ENCODE measurements at places on chromosomes 5 and 9.

GRCh38 chr5:36870399-36871040, 6.0 kb upstream of the NIPBL start:
- DNase-seq: peak; percentile 88

- no peak for DNase-seq
Observed at GRCh38 chr5:145471831-145472612, 363.1 kb downstream of the PRELID2 start.

DNA sequence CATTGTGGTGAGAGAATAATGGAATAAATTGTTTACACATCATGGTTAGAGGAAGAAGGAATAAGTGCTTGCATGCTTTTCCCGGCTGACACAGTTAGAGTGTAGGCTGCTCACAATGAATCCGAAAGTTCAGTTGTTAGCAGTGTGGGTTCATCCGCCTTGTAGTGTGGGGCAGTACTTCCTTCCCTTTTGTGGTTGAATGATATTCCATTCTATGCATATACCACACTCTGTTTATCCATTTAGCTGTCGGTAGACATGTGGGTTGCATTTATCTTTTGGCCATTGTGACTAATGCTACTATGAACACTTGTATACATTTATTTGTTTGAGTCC, 84.0 kb downstream of the COL5A1 start:
- DNase-seq: no peak

GRCh38 chr5:176794509-176794908, 15.8 kb upstream of the UNC5A start:
- DNase-seq: no peak

DNA sequence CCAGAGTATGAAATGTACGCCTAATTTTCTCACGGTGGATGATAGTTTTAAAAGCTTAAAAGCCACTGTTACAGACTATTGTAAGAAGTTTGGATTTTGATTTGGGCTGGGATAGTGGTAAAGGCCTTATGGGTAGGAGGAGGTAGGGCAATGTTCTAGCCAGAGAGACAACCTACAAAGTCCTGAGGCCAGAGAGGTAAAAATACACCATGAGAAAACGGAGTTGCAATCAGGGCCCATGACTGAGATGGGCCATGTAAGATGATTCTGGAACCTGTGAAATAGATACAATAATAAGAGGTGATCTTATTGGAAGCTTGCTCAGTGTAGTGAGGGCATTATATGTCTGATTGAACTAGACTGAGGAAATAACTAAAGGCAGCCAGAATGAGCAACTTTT, 188.8 kb downstream of the RFX3 start:
- no peak for DNase-seq

DNA sequence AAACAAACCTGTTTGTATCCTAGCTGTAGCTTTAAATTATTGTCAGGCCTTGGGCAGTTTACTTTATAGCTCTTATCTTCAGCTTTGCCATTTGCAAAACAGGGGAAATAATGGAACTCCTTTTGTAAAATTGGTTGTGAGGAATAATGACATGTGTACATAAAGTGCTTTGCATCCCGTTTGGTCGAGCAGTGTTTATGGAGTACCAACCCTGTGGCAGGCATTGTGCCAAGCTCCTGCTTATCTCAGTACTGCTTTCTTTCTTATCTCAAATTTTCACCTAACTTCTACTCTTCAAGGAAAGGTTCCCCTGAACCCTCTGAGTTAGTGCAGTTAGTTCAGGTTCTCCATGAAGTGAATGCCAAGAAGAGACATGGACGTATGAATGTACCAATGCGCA, 9.4 kb upstream of the TENT2 start:
- DNase-seq: peak; percentile 23

DNA sequence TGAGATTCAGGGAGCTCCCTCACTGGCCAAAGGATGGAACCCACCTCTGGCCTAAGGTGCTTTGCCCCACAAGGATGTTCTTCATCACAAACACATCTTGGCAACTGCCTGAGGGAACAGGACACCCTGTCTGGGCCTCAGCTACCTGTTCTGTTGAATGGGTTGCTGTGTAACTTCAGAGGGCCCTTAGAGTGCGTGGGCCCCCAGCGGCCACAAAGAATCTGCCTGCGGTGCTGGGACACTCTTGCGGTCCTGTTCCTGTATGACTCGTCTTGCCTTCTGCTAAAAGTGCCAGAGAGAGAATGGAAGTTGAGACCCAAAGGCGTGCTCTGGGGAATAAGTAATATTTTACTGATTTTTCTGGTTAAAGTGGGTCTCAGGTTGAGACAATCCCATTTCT, 14.1 kb upstream of the RPL26L1 start:
- no peak for DNase-seq

DNA sequence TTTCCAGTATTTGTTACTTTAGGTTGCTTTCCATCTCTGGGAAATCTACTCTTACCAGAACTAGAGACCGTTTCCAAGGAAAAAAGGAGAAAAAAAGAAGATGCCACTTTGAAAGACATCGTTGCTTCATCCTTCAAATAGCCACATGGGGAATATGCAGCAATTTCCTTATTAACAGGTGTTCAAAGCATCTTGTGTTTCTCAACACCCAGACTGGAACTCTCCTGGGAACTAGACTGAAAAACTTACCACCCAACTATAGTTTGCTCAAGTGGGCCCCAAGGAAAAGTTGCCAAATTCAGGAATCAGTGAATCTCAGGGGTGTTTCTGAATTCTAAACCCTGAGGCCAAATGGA, 80.0 kb upstream of the JAK2 start:
- no peak for DNase-seq

- DNase-seq: no peak
Observed at GRCh38 chr5:88687373-88687911, 195.5 kb downstream of the MEF2C start.

DNA sequence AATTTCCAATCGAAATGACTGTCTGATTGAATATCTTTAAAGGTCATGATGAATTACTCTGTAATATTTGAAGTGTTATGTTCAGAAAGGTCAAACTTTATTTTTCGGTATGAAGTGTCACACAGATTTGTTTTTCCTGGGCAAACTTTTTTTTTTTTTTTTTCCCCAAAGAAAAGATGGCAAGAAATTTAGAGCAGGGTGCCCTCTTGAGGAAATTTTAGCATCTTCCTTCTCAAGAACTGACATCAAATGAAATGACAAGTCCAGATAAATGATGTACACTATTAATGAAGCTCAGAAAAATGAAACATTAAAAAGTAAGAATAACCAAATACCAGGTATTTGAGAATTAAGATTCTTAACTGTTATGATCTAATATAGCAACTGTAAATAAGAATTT, 123.6 kb downstream of the INVS start:
- DNase-seq: no peak

DNA sequence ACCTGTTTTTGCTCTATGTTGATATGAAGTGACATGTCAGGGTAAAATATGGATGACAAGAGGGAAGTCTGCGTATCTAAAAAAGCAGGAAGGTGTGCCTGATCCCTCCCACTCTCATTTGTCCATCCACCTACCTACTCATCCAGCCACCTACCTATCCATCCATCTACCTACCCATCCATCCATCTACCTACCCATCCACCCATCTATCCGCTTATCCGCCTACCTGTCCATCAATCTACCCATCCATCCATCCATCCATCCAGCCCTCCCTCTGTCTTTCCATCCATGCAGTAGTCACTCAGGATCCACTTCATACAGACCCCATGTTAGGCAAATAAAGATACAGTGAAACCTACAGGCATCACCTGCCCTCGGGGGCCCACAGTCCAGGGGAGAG, 32.4 kb downstream of the LMX1B start:
- DNase-seq: no peak

DNA sequence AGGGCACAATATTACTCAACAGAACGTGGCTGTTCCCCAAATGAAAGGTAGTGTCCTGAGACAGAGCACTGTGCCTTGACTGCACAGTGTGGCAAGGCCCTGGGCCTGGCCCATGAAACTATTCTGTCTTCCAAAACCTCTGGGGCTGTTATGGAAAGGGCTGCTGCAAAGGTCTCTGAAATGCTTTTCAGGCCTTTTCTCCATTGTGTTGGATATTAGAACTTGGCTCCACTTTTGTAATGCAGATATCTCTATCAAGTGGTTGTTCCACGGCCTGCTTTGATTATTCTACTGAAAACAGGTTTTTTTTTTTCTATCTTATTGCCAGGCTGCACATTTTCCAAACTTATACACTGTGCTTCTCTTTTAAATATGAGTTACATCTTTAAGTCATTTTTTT, 777.5 kb upstream of the TYRP1 start:
- no peak for DNase-seq

GRCh38 chr5:37047947-37048346, 171.4 kb downstream of the NIPBL start:
- no peak for DNase-seq

DNA sequence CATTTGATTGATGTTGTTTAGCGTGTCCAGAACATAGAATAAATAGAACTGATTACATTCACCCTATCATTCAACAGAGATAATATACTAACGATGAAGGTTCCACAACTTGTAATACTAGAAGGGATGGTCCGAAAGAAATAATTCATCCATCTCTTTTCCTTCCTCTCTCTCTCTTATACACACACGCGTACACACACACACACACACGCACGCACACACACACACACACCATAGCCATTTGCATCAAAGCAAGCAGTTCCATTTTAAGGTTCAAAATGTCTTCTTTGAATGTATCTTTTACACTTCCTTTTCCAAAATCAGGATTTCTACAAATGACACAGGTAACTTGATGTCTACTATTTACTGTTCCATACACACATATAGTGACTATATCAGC, 887 bp downstream of the GDA start:
- DNase-seq: no peak

DNA sequence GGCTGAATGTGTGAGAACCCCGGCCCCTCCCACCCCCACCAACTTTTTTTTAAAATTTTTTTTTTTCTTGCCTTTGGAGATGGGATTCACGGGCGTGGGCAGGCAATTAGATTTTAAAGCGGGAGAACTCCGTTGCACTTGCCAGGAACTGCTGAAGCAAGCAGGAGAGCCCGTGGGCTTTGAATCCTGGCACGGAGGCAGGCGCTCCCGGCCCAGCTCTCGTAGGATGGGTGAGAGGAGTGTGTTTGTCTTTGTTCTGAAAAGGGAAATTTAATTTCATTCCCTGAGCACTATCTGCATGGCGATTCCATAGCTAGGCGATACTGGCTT, 54.3 kb upstream of the BOD1 start:
- no peak for DNase-seq

GRCh38 chr9:110541950-110542349, 37.6 kb downstream of the SVEP1 start:
- DNase-seq: no peak

GRCh38 chr9:127809002-127809539, 6.4 kb downstream of the FPGS start:
- DNase-seq: no peak
